ENCODE measurements at places on chromosomes 5 and 9.

GRCh38 chr9:109246533-109246932, 74.3 kb downstream of the EPB41L4B start:
- no peak for DNase-seq

GRCh38 chr5:102792705-102793104, 37.6 kb downstream of the PAM start:
- DNase-seq, result no peak

DNA sequence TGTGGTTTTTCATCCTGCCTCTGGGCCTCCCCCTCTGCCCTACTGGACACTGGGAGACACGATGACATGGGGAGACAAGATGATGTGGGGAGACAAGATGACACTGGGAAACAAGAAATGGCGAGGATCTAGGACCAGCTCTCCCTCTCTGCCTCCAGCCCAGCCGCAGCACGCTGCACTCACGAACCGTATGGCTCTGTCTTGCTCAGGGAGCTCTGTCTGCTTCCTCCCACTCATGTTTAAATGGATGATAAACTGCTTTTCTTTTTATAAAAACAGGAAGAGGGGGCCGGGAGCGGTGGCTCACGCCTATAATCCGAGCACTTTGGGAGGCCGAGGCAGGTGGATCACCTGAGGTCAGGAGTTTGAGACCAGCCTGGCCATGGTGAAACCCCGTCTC, 73.7 kb downstream of the SPATA31D1 start:
- DNase-seq, result no peak

GRCh38 chr9:21993893-21994555, at the start of gene CDKN2A:
CDKN2A (minus strand) TSS chr9:21994392.
- no peak for DNase-seq

DNA sequence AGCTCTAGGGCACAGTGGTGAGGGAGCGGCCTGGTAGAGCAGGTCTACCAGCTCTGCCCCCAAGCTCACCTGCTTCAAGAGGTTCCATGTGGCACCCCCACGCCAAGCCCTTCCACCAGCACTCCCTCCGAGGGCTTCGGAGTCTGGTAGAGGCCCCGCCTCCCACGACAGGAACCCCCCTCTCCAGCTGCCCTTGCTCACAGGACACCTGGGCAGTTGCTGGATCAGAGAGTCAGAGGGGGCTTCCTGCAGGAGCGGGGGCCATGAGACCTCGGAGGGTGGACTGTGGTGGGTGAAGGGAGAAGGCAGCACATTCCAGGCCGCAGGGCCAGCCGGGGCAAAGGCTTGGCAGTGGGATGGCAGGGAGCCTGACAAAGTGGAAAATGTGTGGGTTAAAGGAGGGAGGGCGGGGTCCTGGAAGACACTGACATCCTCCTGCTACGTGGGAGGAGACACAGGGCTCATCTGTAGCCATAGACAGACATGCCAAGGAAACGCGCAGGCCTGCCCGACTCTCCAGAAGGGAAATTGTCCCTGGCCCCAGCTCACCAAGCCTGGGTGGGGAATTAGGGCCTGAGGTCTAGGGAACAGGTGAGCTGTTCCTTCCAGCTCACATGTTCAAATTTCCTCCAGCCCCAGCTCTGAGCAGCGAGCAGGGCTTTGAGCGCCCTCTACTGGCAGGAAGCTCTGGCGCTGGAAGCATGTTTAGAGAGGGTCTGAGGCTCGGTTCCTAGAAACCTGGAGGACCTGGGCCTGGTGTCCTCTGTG, 74.2 kb downstream of the NTNG2 start:
- DNase-seq, result peak; percentile 28

- no peak for DNase-seq
Observed at GRCh38 chr5:8523501-8523900, 654.6 kb downstream of the MTRR start.

DNA sequence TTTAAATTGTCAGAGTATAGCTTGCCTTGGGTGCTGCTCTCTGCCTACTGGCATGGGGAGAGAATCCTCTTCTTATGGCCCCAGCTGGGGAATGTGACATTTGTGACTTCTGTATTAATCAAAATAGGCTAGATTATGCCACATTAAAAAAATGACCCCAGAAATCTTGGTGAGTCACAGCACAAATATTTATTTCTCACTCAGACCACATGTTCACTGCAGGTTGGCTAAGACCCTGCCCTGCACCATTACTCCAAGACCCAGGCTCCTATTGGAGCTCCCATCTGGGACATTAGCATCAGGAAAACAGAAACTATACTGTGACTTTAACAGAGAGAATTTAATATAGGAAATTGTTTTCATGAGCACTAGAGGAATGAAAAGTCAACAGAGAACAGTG, 16.6 kb upstream of the WHRN start:
- no peak for DNase-seq

- DNase-seq, result no peak
Observed at GRCh38 chr9:130139251-130139650, 33.0 kb upstream of the NCS1 start.

DNA sequence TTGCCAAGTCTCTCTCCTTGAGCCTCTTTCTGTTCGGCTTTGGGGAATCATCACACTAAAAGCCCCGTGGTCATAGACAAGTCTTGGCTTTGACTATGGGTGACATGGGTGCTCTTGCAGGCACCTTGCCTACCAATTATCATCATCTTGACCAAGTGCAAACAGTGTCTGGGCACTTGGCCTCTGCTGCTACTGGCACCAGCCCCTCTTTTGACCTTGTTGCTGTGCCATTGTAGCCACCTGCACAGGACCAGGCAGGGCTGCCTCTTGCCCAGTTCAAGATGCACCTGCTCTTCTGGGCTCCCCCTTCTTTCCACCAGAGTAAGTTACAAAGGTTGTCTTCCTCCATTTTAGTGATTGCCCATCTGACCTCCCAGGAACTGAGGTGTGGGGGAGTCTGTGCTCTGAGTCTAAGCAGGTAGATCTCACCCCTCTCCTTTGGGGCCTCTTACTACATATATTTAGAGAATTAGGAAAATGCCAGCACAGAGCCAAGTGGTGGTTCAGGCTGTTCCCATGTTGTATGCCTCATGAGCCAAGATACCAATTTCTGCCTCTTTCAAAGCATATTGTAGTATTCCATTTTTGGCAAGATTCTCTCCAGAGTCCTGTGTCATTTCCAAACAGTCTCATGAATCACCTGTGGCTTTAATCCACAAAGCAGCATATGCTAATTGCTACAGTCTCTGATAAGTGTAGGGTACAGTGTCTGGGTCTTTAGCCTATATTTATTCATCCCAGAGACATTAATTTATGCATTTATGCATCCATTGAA, 142.9 kb upstream of the DAP start:
- DNase-seq, result no peak

GRCh38 chr5:74491586-74491985, 148.9 kb downstream of the ENC1 start:
- DNase-seq, result no peak
